SK-N-DZ (cell line): ENCODE measurements at places on chromosomes 16 and 17.

- DNase-seq, result no peak
Measured at GRCh38 chr17:44768505-44769142, 9.8 kb downstream of the ADAM11 start.

- DNase-seq, result no peak
Measured at GRCh38 chr16:56275076-56275475, 83.8 kb downstream of the GNAO1 start.

GRCh38 chr16:21989133-21989532 is 11.8 kb downstream of the PDZD9 start:
- no peak for DNase-seq

GRCh38 chr16:82855471-82855870 is 228.7 kb downstream of the CDH13 start:
- no peak for DNase-seq

DNA sequence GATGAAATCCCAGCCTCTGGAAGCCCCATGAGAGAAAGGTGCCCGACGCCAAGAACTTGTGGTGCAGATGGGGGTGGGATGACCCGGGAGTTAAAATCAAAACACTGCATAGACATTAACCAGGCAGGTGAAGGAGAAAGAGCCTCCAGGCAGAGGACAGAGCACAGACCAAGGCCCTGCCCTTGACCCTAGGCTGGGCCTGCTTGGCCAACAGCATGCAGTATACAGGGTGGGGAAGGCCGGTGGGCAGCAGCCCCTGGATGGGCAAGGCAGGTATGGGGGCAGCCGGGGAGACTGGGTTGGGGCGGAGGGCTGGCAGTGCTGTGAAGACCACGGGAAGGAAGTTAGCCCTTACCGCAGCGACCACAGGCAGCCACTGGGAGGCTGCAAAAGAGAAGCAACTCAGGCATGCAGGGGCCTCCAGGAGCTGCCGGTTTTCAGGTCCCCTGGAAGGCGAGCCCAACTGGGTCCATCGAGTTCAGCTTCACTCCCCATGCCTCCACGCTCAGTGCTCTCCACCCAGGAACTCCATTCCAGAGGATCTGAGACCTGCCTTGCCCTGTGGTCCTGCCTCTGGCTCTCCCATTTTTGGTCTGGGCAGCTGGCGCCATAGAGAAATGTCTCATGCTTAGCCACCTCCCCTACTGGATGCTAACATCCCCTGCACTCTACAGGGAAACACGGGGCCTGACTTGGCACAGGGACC is 81.2 kb downstream of the C16orf95 start:
- DNase-seq, result no peak

DNA sequence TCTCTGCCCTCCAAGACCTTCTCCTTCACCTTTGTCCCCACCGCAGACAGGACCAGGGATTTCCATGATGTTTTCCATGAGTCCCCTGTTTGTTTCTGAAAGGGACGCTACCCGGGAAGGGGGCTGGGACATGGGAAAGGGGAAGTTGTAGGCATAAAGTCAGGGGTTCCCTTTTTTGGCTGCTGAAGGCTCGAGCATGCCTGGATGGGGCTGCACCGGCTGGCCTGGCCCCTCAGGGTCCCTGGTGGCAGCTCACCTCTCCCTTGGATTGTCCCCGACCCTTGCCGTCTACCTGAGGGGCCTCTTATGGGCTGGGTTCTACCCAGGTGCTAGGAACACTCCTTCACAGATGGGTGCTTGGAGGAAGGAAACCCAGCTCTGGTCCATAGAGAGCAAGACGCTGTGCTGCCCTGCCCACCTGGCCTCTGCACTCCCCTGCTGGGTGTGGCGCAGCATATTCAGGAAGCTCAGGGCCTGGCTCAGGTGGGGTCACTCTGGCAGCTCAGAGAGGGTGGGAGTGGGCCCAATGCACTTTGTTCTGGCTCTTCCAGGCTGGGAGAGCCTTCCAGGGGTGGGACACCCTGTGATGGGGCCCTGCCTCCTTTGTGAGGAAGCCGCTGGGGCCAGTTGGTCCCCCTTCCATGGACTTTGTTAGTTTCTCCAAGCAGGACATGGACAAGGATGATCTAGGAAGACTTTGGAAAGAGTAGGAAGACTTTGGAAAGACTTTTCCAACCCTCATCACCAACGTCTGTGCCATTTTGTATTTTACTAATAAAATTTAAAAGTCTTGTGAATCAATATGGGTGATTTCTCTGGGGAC is 12.2 kb downstream of the CX3CL1 start:
- no peak for DNase-seq

- DNase-seq, result no peak
Measured at GRCh38 chr16:88405216-88406060, 22.7 kb downstream of the ZNF469 start.

GRCh38 chr17:35713069-35713728 is 18.2 kb upstream of the RASL10B start:
- DNase-seq, result peak; percentile 38

DNA sequence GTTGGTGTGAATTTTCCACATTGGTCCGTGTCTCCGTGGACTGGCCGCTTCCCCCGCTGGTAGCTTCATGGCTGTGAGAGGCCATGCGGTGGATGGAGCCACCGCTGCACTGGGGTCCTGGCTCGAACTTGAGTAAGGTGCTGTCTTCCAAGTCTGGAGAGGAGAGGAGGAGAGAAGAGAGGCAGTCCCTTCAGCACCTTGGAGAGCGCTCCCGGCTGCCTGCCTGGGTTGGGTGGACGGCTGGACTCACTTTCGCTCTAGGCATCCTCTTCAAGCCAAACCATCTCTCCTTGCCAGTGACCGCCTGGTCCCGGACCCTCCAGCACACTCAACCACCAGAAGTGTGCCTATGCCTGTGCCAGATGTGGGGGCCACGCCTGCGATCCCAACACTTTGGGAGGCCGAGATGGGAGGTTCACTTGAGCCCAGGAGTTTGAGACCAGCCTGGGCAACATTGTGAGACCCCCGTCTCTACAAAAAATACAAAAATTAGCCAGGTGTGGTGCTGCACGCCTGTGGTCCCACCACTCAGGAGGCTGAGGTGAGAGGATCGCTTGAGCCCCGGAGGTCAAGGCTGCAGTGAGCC is 6.2 kb downstream of the JPH3 start:
- DNase-seq, result no peak

DNA sequence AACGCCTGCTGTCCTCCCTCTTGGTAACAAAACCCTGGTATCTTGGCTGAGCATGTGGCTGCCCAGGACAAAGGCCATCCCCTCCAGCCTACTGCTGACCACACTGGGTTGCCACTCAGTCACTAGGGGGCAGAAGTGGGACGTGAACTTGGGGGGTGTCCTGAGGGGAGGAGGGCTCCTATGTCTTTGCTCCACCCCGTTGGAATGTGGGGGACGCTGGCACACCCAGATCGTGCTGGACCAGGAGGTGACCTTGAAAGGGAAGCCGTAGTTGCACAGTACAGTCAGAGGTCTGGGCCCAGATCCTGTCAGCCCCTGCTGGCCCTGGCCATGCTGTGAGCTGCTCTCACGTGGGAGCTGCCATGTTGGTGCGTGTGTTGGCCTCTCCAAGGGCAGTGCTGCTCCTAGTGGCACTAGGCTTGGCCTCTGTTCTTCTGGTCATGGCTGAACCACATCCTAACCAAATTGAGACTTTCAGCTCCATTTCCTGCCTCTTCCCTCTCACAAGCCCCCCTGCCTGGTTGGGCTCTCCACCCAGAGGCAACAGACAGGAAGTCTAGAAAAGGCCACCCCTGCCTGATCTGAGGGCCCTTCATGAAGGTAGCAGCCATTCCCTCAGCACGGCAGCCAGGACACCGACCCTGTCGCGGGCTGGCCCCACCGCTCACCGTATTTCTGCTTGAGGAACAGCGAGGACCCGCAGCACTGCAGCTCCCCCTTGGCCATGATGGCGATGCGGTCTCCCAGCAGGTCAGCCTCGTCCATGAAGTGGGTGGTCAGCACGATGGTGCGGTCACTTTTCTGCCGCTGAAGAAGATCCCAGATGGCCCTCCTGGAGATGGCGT is 29.0 kb upstream of the RNPS1 start:
- peak; percentile 34 for DNase-seq

DNA sequence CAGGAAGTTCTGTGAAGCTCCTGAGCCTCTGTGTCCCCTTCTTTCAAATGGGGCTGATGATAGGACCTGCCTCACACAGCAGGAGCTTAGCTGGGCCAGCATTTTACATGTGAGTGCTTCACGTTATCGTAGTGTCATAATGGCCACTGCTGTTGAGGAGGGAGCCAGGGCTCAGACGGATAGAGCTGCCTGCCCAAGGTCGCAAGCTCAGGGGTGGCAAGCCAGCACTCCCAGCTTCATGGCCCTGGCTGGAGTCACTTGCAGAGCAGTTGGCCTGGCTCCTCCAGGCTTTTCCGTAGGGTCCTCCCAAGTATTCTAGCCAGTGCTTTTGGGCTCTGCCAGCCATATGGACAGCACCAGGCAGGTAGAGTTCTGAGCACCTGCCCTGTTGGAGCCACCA is 115.1 kb downstream of the SOCS1 start:
- no peak for DNase-seq

DNA sequence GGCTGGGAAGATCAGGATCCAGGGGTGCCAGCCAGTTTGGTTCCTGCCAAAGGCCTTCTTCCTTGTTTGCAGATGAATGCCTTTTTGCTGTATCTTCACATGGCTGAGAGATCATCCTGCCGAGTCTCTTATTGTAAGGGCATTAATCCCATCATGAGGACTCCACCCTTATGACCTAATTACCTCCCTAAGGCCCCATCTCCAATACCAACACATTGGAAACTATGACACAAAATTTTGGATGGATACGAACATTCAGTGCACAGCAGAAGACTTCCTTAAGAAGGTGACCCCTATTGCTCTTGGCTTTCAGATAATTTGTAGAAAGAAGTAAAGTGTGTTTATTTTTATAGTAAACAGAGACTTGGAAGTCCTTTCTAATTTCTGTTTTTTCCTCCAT is 1164.7 kb upstream of the CDH8 start:
- DNase-seq, result no peak

DNA sequence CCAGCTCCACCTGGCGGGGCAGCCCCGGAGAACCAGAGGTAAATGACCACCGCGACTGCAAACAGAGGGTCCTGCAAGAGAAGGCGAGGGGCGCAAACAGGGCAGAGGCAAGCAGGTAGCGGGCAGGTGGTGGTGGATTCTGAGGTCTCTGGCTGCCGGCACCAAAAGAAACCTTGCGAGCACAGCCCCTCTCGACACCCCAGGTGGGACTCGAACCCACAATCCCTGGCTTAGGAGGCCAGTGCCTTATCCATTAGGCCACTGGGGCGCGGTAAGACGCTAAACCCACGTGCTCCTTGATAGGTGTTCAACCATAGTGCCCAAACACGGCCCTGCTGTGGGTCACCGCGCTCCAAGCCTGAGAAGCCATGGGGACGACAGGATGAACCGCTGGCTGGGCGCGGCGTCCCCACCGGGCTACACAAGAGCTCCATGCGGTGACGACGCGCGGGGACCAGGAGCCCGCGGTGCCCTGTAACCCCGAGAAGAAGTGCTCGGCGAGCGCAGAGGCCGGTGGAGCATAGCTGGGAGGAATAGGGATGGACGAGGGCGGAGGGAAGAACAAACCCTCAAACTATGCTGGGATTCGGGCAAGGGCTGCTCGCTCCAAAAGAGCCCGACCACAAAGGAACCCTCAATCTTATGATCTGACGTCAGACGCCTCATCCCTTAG is 12.4 kb downstream of the ATP5PD start:
- DNase-seq, result peak; percentile 95

GRCh38 chr17:34858591-34859565 is 102.4 kb downstream of the CCT6B start:
- DNase-seq, result no peak

- no peak for DNase-seq
Measured at GRCh38 chr17:40095351-40095943, 4.9 kb downstream of the NR1D1 start.

DNA sequence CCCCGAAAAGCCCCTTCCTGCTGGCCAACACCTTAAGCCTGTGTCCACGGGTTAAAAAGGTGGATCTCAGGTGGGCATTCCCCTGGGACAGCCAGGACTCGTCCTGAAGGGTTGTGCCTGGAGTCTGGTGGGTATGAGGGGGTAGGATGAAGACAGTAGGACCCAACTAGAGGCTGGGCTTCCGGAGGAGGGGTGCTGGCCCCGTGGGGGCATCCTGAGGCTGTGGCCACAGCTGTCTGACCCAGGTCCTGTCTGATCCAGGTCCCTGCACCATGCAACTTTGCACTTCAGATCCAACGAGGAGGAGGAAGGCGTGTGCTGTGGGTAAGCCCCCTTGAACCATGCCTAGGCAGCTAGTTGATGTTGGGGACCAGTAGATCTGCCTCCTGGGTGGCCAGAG is 37.6 kb upstream of the CPNE2 start:
- DNase-seq, result no peak

GRCh38 chr16:8103649-8104289 is 486.5 kb downstream of the TMEM114 start:
- DNase-seq, result no peak

GRCh38 chr16:11135464-11135973 is 120.5 kb downstream of the SOCS1 start:
- no peak for DNase-seq

- no peak for DNase-seq
Measured at GRCh38 chr17:6218333-6218732, 148.2 kb downstream of the WSCD1 start.

GRCh38 chr17:80984749-80985148 is 6.9 kb upstream of the CHMP6 start:
- no peak for DNase-seq

DNA sequence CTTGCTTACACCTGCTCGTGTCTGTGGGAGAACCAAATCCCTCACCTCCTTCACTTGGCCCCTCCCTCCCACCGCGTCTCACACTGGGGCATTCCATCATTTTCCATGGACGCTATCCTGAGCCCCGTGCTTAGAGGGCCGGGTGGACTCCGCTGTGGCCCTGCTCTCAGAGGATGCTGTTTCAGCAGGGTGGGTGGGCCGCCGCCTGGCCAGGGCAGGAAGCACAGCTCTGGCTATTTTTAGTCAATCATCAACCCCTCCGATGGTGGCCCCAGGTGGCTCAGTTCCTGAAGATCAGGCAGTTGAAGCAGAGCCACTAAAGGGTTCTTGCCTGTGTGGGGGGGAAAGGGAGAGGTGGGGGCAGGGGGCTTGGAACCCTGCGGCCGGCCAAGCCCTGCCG is 230.3 kb downstream of the ENGASE start:
- no peak for DNase-seq

GRCh38 chr17:53148058-53148457 is 674.7 kb upstream of the KIF2B start:
- DNase-seq, result peak; percentile 86

GRCh38 chr16:78812582-78812981 is 713.1 kb downstream of the WWOX start:
- no peak for DNase-seq

GRCh38 chr17:10681866-10682446 is 15.4 kb downstream of the SCO1 start:
- no peak for DNase-seq

- DNase-seq, result no peak
Measured at GRCh38 chr17:43913584-43913983, 6.2 kb upstream of the MPP2 start.
